Body of pancreas (tissue), 4 donors: ENCODE measurements at places on chromosomes 7 and 10. TPM values are rescaled to one million over a fixed set of nuclear protein-coding genes. Genes with fewer than 3 reads are reported as not detected.

DNA sequence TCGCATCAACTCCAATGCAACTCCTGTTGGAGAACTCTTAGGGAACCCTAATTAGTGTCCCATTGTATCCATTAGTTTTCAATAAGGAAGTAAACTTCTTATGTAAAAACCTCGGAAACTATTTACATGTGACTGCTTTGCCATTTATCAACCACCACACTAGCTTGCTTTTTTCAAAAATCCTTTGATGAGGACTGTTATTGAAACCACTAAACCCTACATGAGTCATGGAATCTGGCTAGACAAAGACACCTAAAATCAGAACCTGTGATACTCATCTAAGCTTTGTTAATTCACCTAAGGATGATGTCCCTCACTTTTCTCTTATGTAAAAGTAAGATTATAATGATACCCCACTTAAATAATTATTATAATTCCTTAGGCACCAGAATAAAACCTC is 414.1 kb upstream of the ETV1 start:
- no peaks in the 10 kb centered on the region for H3K4me1 ChIP-seq
- no peak overlapping the region for H3K4me3 ChIP-seq
- no peak for DNase-seq
- no peaks in the 10 kb centered on the region for H3K27me3 ChIP-seq
- H3K27ac ChIP-seq = no peak overlapping the region

DNA sequence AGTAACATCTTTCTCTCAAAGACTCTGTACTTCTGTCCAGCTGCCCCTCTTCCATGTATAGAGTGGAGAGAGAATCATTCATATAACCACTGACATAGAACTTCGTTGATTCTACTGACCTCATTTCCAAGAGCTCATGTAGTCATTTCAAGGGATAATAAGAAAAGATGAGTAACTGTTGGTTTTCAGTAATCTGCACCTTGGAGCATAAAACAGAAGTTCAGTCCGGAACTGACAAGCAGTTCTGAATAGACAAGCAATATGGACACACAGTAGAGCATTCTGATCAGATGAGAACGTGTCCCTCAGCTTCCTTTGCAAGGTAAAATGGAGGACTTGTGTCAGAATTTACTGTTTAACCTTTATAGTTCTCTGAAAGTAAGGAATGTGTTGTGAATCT is 847.1 kb downstream of the REEP3 start:
- peaks cover 12% of the 10 kb centered on the region for H3K4me1 ChIP-seq
- H3K36me3 ChIP-seq = no peaks in the 10 kb centered on the region
- no peaks in the 10 kb centered on the region for H3K27me3 ChIP-seq
- no peak overlapping the region for H3K4me3 ChIP-seq
- H3K27ac ChIP-seq = no peak overlapping the region

GRCh38 chr10:75547391-75548298 is 116.2 kb downstream of the LRMDA start:
- no peak for DNase-seq
- peak overlapping the region; percentile 26 for H3K27ac ChIP-seq
- no peaks in the 10 kb centered on the region for H3K27me3 ChIP-seq
- H3K4me1 ChIP-seq = peaks cover 13% of the 10 kb centered on the region
- no peak overlapping the region for H3K4me3 ChIP-seq

DNA sequence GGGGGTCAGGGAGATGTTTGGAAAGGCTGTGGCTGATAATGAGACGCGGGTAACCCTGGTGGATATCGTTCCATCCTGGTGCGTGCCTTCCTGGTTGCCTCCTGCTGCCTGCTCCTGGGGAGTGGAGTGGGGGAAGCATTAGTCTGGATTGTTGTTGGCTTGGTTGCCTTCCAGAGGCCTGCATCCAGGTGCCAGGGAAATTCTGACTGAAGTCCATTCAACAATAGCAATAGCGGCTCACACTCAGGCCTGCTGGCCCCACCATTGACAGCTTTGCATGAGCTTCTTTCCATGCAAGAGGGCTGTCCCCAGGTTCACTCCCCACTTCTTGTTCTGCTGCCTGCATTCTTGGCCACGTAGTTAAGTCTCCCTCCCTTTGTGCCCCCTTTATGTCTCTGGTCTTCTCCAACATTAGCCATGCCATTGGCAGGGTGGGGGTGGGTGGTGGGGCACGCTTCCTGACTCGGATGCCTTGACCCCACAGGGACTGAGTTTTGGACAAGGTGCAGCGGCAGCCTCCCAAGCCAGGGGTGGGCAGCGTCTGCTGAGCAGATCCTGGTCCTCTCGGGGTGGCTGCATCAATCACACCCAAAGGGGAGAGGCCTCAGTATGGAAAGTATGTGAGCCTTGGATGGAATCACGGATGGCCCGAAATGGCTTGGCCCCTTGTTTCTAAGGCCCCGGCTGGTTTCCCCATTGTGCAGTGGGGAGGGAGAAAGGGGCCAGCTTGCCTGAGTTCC is 150.2 kb downstream of the GRK5 start:
- no peak for DNase-seq
- no peak overlapping the region for H3K4me3 ChIP-seq
- no peaks in the 10 kb centered on the region for H3K27me3 ChIP-seq

DNA sequence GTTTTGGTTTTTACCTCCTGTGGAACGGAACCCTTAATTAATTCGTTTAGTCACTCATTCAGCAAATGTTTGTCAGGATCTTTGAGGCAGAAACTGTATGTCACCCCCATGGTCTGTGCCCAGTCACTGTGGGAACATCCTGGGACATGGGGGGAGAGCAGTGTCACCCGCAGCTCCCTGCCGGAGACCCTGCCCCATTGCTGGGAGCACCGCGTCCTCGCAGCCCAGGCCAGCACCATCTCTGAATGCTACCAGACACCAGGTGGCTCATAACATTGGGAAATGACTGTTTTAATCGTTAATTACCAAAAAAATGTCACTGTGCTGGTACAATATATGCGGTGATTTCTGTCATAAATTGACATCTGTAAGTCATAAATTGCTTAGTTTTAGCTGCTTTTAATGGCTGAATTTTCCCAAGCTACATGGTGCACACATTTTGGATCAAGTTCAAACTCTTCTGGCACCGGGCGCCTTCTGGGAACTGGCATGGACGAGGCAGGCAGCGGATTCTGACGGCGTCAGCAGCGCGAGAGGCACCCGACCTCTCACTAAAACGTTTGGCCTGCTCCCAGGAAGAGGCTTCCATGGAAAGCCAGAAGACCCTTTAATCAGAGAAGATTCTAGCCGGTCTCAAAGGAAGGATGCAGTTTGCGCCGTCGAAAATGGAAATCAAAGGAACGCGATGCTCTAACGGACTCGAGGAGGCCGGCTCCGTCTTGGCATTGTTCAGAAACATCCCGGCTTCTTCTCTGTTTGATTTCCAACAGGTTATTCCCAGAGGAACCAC is 184.2 kb downstream of the ADARB2 start:
- no peak overlapping the region for H3K4me3 ChIP-seq
- no peaks in the 10 kb centered on the region for H3K27me3 ChIP-seq
- no peaks in the 10 kb centered on the region for H3K36me3 ChIP-seq
- no peak overlapping the region for H3K27ac ChIP-seq
- no peaks in the 10 kb centered on the region for H3K4me1 ChIP-seq
- DNase-seq = peak; percentile 1

DNA sequence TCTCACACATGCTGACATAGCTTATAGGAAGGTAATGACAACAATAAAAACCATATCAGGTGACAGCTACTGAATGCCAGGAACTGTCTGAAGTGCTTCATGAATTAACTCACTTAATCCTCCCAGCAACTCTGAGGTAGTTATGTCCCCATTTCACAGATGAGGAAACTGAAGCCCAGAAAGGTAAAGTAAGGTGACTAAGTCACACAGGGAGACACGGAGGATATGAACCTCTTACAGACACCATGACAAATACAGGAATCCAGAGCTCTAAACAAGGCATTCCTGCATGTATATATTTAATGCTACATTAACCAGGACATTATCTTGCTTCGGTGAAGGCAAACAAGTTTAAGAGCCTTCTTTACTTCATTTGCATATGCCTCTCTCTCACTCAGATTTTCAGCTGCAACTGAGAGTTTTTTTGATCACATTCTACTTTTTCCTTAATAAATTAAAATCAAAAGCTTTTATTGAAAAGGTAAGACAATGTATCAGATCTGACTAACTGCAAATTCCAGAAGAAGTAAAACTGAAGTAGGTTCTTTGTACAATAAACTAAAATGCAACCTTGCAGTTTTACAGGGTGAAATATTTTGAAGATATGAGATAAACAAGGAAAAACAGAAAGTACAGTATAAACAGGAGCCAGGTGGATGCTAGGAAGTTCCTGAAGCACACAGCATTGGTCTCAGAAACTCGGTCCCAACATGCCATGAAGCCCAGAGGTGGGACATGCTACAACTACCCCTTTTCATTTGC is 79.5 kb downstream of the SGMS1 start:
- H3K4me1 ChIP-seq = peaks cover 23% of the 10 kb centered on the region
- H3K27me3 ChIP-seq = no peaks in the 10 kb centered on the region

DNA sequence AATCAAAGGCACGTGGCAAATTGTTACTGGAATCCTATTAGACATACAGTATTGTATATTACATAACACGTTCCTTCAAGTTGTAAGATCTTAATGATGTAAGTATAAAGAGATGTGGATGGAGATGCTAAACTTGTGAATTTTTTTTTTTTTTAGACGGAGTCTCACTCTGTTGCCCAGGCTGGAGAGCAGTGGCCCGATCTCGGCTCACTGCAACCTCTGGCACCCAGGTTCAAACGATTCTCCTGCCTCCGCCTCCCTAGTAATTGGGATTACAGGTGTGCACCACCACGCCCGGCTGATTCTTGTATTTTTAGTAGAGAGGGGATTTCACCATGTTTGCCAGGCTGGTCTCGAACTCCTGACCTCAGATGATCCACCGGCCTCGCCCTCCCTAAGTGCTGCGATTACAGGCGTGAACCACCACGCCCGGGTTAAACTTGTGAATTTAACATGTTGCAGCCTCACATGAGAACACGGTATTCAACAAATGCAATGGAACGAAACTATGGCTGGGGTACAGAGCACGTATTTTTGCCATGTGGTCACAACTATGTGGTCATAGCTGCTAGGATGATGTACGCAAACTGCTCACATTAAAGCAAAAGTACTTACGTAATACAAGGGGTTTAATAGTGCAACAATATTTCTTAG is 818 bp upstream of the SUPV3L1 start:
- H3K27ac ChIP-seq = peak overlapping the region; percentile 98
- no peaks in the 10 kb centered on the region for H3K36me3 ChIP-seq
- peaks cover 23% of the 10 kb centered on the region for H3K4me1 ChIP-seq
- no peaks in the 10 kb centered on the region for H3K27me3 ChIP-seq

- no peaks in the 10 kb centered on the region for H3K27me3 ChIP-seq
- H3K4me1 ChIP-seq = peaks cover 32% of the 10 kb centered on the region
- H3K4me3 ChIP-seq = no peak overlapping the region
- no peaks in the 10 kb centered on the region for H3K36me3 ChIP-seq
- peak overlapping the region; percentile 3 for H3K27ac ChIP-seq
- DNase-seq = peak; percentile 83
Observed at GRCh38 chr10:13712837-13713581, 126.2 kb downstream of the PRPF18 start.

DNA sequence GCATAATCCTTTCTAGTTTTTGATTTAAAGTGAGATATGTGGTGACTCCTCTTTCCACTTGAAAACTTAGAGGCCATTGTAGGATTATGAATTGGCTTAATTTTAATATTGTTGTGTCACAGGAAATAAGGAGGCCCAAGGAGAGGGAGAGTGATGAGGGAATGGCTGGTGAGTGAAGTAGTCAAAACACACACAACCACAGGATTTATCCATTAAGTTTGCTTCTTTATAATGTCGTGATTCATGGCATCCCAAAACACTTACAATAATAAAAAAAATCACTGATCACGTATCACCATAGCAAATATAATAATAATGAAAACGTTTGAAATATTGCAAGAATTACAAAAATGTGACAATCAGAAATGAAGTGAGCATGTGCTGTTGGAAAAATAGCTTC is 1215.5 kb upstream of the LRRTM3 start:
- no peak overlapping the region for H3K27ac ChIP-seq
- no peaks in the 10 kb centered on the region for H3K4me1 ChIP-seq
- DNase-seq = no peak
- no peaks in the 10 kb centered on the region for H3K36me3 ChIP-seq

DNA sequence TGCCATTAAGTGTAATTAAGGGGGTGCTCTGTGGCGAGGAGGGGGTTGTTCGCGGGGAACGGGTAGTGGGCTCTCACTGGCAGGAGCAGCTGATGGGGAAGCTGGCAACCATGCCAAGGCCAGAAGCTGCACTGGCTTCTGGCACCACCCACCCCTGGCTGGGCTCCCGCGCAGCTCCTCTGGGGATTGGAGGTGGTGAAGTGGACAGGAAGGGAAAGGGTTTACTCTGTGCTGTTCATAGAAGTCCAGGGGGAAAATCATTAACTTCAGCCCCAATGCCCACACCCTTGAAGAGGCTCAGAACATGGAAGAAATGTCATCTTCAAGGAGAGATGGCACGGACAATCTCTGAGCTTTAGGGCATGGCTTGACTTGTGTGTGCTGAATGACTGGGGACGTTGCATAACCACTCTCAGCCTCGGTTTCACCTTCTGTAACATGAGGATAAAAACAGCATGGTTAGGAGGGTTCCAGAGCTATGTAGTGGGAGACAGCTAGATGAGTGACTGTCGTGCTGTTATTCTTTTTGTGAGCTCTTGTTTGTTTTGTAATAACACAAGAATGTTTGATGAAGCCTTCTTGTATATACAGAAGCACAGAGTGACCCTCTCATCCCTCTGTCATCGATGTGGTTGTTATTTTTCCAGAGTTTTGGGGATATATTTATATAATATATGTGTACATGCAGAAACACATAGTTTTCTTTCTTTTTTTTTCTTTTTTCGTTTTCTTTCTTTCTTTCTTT is 29.9 kb downstream of the KAZALD1 start:
- no peaks in the 10 kb centered on the region for H3K4me1 ChIP-seq
- H3K27me3 ChIP-seq = peaks cover 10% of the 10 kb centered on the region
- no peaks in the 10 kb centered on the region for H3K36me3 ChIP-seq
- H3K27ac ChIP-seq = no peak overlapping the region
- H3K4me3 ChIP-seq = no peak overlapping the region

- H3K4me3 ChIP-seq = no peak overlapping the region
- no peaks in the 10 kb centered on the region for H3K27me3 ChIP-seq
- H3K27ac ChIP-seq = no peak overlapping the region
- DNase-seq = no peak
Observed at GRCh38 chr10:110664483-110665420, 20.6 kb downstream of the RBM20 start.

- H3K4me3 ChIP-seq = no peak overlapping the region
- no peak overlapping the region for H3K27ac ChIP-seq
- no peak for DNase-seq
- no peaks in the 10 kb centered on the region for H3K4me1 ChIP-seq
- H3K27me3 ChIP-seq = no peaks in the 10 kb centered on the region
Observed at GRCh38 chr7:149573519-149573918, 75.9 kb upstream of the ZNF746 start.

Gene KIAA1217
- 25.9 TPM for total RNA-seq

Gene TCAF2
- total RNA-seq = 3.4 TPM

Gene FRAT1
- total RNA-seq = 6.5 TPM

Gene TRIM73
- 1.8 TPM for total RNA-seq

Gene EMX2
- total RNA-seq = not detected

Gene SH2D4B
- not detected for total RNA-seq

Gene MMRN2
- total RNA-seq = 17.4 TPM

Gene WEE2
- not detected for total RNA-seq

Gene CCDC3
- 17.1 TPM for total RNA-seq

Gene OR13A1
- total RNA-seq = not detected

Gene CTAGE6
- total RNA-seq = 0.26 TPM

Gene DYNC1I1
- total RNA-seq = 4.2 TPM
